ENCODE measurements at places on chromosomes 2 and 18.

- no peak for DNase-seq
Observed at GRCh38 chr2:33059471-33060156, 112.9 kb downstream of the LTBP1 start.

GRCh38 chr2:179886-180285 lies 83.9 kb downstream of the SH3YL1 start:
- no peak for DNase-seq

- no peak for DNase-seq
Observed at GRCh38 chr2:60350791-60351190, 202.7 kb downstream of the BCL11A start.

DNA sequence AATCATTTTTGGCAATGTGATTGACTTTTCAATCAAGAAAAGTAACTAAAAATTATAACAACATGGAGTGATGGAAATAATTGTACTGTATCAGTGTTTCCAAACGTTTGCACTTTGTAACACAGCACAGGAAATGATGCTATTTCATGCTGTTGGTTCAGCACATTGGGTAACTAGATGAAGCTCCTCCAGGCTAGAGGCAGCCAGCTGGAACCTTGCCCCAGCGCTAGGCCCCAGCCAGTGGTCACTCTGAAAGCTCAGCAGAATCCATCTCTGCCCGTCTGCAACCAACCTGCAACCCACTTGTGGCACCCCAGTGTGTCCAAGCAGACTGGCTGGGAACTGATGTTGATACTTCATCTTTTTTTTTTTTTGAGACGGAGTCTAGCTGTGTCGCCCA lies 15.3 kb downstream of the UNC50 start:
- DNase-seq: no peak

- no peak for DNase-seq
Observed at GRCh38 chr2:231904161-231904611, 22.0 kb downstream of the NPPC start.

- DNase-seq: no peak
Observed at GRCh38 chr2:10584843-10585475, 104.8 kb downstream of the NOL10 start.

- no peak for DNase-seq
Observed at GRCh38 chr2:146806364-146807005, 1038.3 kb upstream of the ACVR2A start.

GRCh38 chr2:145088756-145089155 lies 568.8 kb upstream of the ZEB2 start:
- DNase-seq: no peak

GRCh38 chr18:31049189-31049588 lies 6.6 kb upstream of the DSC3 start:
- no peak for DNase-seq

GRCh38 chr2:207512356-207512755 lies 17.4 kb upstream of the CREB1 start:
- DNase-seq: no peak

GRCh38 chr2:100253786-100254185 lies 68.5 kb downstream of the LONRF2 start:
- DNase-seq: no peak

- DNase-seq: no peak
Observed at GRCh38 chr2:241886840-241887447, 17.4 kb downstream of the RTP5 start.

GRCh38 chr2:224449212-224450147 lies 47.6 kb upstream of the FAM124B start:
- no peak for DNase-seq

DNA sequence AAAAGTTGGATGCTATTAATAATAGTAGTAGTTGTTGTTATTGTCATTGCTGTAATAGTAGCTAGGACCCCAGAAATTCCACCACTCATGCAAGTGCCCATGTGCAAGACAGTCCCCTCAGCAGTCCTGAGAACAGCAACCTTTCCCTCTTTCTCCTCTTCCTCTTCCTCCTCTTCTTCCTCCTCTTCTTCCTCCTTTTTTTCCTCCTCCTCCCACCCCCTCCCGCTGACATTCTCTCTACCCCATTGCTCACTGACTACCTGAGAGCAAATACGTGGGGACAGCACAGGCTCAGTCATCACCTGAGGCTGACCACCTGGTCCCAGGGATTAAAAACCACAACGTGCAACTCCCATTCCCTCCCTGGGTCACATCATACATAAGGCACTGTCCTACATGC lies 41.8 kb downstream of the SMAD7 start:
- no peak for DNase-seq

DNA sequence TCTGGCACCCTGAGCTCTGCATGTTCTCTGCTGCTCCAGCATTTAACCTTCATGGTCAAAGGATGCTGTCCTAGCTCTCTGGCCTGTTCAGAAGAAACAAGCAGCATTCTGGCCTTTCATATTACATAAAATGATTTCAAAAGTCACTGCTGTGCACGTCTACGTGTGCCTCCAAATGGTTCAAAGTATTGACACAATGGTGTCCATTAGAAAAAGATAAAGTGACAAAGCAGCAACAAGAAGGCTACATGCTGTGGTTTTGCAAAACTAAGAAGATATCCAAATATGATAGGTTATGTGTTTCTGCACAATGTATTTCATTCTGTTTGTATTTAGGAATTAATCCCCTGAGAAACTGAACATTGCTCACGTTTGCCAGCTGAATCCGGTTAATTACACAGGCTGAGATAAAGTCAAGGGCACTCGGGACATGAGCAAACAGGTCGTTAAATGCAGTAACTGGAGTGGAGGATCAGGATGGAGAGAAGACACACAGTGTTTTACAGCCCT lies 258.5 kb downstream of the DOK6 start:
- no peak for DNase-seq

DNA sequence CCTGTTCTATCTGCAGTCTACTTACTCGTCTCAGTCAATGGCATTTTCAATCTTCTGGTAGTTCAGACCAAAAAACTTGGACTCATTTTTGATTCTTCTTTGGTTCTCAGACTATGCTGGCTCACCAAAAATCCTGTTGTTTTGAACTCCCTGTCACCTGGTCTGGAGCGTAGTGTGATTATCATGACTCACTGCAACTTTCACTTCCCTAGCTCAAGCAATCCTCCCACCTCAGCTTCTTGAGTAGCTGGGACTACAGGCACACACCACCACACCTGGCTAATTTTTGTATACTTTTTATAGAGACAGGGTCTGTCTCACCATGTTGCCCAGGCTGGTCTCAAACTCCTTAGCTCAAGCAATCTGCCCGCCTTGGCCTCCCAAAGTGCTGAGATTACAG lies 163.3 kb upstream of the CDH7 start:
- no peak for DNase-seq

DNA sequence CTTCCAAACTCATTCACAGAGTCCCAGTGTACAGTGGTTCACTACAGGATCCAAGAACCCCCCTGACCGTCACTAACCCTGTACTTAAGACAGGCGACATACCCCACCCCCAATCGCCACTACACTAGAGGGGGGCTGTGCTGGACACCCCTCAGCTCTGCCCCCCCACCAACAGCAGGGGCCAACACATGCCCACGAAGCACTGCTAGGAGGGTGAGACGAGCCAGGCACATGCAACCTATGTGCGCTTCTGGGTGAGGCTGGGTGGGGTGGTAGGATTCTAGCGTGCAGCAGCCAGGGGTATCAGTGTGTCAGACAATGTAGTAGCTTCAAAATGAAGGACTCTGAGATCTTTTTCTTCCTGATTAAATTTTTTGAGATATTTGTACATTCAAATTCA lies 67.8 kb downstream of the UXS1 start:
- DNase-seq: no peak

Measured in stimulated activated CD8-positive, alpha-beta memory T cell treated with anti-CD3 and anti-CD28 coated beads, Interleukin-4, amount 100 ng/mL, for 1 hour (primary cell).